ENCODE measurements at places on chromosomes 7 and 10.

DNA sequence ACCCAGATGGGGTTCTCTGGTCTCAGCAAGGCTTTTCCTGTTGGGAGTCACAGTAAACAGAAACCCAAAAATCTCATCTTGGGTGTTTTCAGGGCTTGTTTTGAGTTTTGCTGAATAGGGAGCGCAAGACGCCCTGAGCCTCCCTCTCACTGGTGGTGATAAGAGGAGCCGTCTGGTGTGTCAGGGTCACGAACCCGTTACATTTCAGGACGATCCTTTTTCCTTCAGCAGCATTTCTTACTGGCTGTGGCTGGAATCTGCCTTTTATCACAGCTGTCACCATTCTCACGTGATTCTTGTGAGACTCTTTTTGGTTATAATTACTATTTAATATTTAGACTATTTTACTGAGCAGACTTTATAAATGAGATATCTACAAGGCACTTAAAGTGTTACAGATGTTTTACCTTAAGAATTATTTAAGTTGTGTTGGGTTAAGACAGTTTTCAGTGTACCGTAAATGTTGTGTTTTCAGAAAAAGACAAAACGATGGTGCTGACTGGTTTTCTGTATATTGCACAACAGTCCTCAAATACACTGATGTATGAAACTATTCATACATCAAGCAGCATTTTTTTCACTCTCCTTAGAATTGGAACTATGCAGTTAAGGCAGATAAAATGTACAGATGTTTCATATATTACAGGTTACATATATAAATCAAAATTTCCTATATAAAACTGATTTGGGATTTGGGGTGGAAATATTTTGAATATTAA is 2.2 kb upstream of the GET4 start:
- no peak for DNase-seq

GRCh38 chr10:90960355-90960814 is 39.5 kb upstream of the ANKRD1 start:
- no peak for DNase-seq

DNA sequence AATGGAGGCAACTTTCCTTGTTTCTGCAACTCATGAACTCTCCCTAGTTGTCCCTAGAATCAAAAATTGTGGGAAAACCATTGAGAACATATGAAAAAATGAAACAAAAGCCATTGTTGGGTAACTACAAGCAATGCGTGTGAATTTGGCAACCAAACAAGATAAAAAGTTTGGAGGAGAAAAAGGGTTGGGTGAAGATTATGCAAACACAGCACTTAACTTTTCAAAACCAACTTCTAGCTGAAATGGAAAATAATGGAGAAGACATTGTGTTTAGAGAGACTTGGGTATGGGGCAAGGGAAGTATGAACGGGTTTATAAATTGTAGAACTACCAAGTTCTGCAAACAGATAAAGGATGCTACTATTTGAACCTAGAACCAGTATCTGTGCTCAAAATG is 89.0 kb upstream of the SVIL start:
- DNase-seq: no peak

DNA sequence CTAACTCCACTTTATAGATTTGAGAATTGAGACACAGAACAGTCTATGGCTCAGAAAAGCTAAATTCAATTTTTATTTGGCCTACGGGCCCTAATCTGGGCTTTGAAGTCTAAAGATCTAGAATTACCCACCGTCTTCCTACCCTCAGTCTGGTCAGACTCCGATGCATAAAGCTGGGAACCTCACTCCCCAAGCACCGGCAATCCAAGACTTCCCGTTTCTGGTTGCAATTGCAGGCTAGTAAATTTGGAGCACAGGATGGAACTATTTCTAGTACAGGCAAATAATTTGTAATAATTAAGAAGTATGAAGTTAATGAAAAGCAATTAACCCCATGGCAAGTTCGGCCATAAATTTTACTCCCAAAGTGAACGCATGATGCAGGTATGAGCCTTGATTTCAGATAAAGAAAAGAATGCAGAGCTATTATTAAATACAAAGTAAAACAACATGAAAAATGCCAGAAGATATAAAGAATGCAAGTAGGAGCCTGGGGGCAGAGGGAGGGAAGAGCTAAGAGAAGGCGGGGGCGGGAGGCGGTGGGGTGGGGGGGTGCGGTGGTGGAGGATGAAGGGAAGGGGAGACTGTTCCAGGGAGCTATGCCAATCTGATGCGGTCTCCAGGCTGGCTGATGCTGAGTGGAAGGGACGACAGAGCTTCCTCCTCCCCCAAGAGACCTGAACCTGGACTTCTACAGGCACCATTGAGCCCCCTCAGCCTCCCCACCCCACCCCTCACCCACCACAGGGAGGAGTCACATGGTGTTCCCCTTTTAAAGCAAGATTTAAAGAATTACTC is 45.1 kb downstream of the BPGM start:
- DNase-seq: no peak

GRCh38 chr7:151756076-151756731 is 120.7 kb downstream of the PRKAG2 start:
- no peak for DNase-seq

GRCh38 chr10:126209451-126209850 is 178.8 kb downstream of the ADAM12 start:
- DNase-seq: no peak

DNA sequence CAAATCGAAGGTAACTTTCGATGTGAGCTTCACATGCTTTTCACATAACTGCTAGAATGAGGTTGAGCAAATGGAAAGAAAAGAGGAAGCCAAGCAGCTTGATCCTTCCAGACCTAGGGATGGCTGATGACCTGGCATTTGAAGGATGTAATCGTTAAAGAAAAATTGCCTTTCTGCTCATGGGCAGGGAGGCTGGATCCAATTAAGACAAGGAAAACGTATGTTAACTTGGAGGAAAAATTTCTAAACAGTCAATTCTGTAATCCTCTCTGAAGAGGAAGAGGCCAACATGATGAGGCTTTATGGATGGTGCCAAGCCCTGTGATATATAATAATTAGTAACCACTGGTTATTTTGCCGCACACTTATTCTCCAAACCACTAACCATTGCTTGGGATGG is 12.5 kb downstream of the GRK5 start:
- no peak for DNase-seq

- DNase-seq: peak; percentile 84
Observed at GRCh38 chr10:17229016-17229716, 1.1 kb downstream of the VIM start.

DNA sequence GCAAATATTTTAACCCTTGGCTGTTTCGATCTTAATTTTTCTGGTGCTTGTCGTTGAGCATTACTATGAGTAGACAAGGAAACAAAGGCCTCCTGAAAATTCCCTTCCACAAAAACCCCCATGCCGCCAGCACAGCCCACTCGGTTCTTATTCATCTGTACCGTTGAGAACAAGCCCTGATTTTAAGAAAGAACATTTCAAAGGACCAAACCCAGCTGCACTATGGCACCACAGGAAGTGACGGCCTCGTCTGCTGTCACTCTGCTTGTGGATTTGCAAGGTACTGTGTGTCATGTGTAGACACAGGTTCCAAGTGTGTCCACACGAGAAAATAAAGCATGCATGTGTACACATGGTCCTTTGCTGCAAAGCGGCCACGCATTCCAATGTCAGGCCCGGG is 285.2 kb downstream of the DNAJB6 start:
- no peak for DNase-seq

- DNase-seq: no peak
Observed at GRCh38 chr10:1370298-1370697, 314.1 kb downstream of the WDR37 start.

DNA sequence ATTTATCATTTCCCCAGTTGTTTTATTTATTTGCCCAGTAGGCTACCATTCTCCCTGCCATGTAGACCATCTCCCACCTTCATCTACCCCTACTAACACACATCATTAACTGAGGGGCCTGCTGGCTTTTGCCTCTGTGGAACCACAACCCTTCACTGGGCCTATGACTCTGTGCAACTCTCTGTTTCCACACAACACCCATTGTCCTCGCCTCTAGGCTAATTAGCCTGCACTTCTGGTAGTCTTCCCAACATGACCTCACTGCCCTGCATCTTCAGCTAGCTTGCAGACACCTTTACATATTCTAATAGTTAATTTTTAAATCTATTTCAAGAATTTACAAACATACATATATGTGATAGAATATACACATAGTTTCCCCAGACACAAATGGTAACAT is 7.5 kb downstream of the ANKIB1 start:
- DNase-seq: no peak

- DNase-seq: no peak
Observed at GRCh38 chr7:145860809-145861208, 255.8 kb upstream of the CNTNAP2 start.

GRCh38 chr10:672203-672602 is 17.3 kb downstream of the DIP2C start:
- DNase-seq: no peak

DNA sequence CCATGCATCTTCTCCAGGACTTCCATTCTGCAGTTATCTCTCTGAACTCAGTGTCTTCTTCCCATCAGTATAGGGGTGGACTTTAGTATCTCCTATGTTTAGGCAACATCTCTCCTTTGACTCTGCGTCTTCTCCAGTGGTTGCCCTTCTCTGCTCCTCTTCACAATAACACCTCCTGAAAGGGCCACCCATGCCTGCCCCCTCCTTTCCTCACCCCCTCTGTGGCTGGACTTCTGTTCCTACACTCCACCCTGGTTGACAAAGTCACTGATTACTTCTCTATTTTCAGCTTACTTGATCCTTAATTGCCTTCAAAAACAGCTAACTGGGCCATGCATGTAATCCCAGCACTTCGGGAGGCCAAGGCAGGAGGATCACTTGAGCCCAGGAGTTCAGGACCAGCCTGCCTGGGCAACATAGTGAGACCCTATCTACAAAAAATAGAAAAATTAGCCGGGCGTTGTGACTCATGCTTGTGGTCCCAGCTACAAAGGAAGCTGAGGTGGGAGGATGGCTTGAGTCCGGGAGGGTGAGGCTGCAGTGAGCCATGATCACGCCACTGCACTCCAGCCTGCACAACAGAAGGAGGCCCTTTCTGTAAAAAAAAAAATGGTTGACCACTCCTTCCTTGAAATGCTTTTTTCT is 13.7 kb downstream of the SRGN start:
- DNase-seq: no peak

DNA sequence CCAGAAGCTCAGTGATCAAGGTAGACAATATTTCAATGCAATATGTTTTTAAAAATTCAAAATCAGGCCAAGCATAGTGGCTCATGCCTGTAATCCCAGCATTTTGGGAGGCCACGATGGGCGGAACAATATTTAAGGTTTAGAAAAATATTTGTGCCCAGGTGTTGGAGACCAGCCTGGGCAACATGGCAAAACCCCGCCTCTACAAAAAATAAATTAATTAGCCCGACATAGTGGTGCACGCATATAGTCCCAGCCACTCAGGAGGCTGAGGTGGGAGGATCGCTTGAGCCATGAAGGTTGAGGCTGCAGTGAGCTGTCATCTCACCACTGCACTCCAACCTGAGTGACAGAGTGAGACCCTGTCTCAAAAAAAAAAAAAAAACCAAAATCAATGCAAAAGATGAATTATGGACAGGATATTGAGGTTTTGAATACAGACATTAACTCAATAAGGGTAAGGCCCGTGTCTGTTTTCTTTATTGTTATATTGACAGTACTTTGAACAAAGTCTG is 913 bp upstream of the IFIT5 start:
- no peak for DNase-seq

GRCh38 chr7:17849504-17849903 is 90.8 kb downstream of the SNX13 start:
- no peak for DNase-seq

DNA sequence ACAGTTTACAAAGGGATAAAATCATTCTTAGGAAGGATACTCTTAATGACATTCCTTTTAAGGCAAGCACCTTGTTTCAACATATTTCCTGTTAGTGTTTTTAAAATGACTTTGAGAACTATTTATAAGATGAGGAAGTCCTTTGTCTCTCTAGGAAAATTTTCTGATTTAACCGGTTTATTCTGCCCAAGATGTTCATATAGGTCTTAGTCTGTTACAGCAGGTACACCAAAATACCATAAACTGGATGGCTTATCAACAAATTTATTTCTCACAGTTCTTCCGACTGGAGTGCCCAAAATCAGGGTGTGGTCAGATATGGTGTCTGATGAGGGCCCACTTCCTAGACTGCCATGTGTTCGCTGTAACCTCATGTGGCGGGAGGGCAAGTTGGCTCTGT is 77.9 kb downstream of the GSAP start:
- DNase-seq: no peak

DNA sequence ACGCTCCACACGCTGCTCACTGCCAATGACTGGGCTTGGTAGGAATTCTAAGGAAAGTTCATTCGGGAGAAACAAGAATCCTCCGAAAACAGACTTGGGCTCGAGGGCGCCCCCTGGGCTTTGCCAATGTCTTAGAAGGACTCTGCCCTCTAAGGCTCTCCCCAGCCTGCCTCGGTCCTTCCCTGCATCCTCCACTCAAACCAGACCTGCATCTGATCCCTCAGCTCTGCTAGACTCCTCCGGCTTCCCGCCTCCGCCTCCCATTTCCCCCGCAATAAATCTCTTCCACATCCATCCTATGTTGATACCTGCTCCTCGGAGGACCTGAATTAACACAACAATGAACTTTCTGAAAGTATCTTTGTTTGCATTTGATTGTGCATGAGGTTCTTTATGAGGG is 177.6 kb downstream of the PLPP4 start:
- peak; percentile 19 for DNase-seq

DNA sequence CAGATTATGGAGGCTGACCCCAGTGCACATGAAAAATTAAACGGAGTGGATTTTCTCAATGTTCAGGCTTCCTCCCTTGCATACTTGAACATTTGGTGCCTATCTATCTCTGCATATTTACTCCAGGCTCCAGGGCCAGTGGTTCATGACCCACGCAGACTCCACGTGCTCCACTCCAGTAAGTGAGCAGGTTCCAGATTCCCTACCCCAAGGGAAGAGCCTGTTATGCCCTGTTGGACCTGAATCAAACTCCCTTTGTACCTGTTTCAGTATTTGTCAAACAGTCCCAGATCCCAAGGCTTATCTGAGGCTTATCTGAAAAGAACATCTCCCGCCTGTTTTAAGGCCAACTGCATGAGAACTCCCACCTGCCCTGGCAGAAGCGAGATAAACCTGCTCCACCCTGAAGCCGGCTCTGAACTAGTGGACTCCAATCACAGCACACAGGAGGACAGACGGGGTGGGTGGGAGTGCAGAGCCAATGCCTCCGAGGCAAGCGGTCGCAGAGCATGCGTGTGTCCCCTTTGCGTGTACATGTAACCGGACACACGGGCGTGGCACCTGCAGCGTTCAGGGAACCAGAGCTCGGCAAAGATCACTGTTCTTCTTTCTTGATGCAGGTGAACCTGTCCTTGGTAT is 2.3 kb upstream of the FUOM start:
- DNase-seq: no peak

GRCh38 chr10:132994185-132994796 is 51.9 kb upstream of the CFAP46 start:
- DNase-seq: no peak
